ENCODE measurements at places on chromosomes 6 and 20.
A peak's percentile ranks its signal among the peaks of the same experiment; 100 is the strongest.

GRCh38 chr6:6543181-6543879, 45.2 kb upstream of the LY86 start:
- DNase-seq, result no peak

GRCh38 chr20:45948261-45948733, 13.8 kb downstream of the PCIF1 start:
- DNase-seq, result no peak

DNA sequence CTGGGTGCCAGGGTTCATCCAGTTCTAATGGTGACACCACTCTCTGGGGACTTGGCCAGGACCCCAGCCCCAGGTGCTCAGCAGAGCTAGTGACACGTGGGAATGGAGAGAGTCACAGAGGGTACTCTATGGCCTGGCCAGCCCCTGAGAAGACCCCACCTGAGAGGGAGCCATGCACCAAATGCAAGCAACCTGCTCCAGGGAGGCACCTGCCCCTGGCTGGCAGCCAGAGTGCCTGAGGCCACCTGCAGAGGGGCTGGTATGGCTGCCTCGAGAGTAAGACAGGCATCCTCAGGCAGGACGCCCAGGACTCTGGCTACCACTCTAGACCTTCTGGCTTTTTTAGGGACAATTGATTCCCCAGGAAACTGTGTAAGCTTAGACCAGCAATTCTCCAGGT, 38.6 kb upstream of the CST7 start:
- no peak for DNase-seq

DNA sequence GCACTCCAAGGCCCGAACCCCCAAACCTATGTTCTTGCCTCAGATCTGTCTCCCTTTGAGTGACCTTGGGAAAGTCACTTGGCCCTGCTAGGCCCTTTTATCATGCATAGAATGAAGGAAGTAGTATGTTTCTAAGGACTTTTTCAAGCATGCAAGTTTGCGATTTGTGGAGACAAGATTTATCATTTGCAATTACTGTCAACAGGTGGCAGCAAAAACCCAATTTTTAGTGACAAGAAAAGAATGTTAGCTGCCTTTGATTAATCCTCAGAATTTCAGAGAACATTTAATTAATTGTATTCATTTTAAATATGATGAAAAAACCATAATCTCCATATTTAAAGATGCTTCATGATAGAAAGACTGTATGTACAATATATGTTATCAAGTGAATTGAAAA, 28.3 kb upstream of the PREP start:
- no peak for DNase-seq

DNA sequence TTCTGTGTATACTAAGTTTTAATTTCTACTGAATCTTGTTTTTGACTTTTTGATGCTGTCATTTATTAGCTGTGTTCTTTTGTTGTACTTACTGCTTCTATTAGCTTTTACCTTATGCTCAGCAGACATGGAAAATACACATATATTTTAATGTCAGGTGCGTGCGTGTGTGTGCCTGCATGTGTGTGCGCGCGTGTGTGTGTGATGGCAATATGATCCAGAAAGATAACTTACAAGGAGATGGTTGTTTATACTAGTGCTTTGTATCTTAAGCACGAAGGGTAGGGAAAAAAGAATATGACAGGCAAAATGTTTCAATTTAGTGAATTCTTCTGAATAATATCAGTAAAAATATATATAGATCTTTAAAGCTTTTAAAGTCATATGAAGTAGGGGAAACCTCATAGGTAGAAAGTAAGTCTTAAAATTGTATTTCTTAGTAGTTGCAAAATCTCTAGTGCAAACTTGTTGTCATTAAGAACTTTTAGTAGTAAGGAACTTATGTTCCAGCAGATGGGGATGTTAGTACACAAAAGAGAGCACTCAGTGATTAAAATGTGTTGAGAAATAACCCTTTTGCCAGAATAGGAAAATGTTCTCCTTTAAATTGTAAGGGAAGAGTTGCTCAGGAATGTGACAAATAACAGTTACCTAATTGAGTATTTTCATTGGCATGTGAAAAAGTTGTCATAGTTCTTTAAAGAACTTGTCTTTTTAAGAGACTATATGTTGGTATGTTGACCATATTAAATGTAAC, 13.2 kb downstream of the QKI start:
- no peak for DNase-seq

GRCh38 chr20:53124075-53124551, 152.0 kb downstream of the TSHZ2 start:
- DNase-seq, result no peak

GRCh38 chr6:29887330-29887818, 55.0 kb upstream of the HLA-A start:
- peak; percentile 1 for DNase-seq

DNA sequence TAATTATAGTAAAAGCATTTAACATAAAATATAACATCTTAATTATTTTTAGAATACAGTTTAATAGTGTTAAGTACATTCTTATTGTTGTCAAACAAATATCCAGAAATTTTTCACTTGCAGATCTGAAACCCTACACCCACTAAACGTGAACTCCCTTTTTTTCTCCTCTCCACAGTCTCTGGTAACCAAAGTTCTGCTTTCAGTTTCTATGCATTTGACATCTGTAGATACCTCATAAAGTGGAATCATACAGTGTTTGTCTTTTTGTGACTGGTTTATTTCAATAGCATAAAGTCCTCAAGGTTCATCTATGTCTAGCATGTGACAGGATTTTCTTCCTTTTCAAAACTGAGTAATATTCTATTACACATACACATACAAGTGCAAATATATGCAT, 286.3 kb downstream of the BTBD3 start:
- DNase-seq, result no peak

- DNase-seq, result no peak
Observed at GRCh38 chr20:62117658-62118057, 4.6 kb upstream of the LSM14B start.

DNA sequence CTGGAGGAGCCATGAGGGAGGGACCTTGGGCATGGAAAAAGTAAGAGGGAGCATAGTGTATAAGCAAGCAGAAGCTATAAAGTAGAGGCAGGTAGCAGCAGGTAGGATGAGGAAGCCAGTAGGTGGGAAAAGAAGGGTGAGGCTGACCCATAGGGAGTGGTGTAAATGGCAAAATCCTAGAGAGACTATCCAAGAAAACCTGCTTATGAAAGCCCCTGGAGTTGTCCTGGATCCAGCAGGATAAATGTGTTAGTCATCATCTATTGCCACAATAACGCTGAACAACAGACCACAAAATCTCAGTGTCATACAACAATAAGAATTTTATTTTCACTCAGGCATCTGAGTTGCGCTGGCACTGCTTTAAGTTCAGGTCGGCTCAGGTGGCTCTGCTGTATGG, 30.2 kb downstream of the CHD6 start:
- DNase-seq, result no peak
